ENCODE measurements at places on chromosomes 12 and 14. TPM values are rescaled to one million over a fixed set of nuclear protein-coding genes. Genes with fewer than 3 reads are reported as not detected.
A peak's percentile ranks its signal among the peaks of the same experiment; 100 is the strongest.

DNA sequence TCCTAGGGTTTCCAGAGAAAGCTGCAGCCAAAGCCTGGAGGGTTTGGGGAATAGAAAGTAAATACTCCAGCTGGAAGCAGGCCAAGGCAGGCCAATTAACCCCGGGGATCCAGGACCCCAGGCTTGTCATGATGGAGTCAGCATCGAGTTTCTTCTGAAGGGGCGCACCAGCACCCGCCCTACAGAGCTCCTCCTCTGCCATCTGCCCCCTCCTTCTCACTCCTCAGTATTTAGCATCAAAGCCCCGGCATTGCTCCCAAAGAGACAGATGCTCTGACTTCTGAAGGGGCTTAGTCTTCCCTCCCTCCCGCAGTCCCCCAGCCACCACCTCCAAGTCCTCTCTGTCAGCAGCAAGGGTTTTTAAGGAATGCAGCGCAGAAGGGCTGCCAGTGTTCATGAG, 285.1 kb upstream of the NOS1 start:
- DNase-seq, result no peak

DNA sequence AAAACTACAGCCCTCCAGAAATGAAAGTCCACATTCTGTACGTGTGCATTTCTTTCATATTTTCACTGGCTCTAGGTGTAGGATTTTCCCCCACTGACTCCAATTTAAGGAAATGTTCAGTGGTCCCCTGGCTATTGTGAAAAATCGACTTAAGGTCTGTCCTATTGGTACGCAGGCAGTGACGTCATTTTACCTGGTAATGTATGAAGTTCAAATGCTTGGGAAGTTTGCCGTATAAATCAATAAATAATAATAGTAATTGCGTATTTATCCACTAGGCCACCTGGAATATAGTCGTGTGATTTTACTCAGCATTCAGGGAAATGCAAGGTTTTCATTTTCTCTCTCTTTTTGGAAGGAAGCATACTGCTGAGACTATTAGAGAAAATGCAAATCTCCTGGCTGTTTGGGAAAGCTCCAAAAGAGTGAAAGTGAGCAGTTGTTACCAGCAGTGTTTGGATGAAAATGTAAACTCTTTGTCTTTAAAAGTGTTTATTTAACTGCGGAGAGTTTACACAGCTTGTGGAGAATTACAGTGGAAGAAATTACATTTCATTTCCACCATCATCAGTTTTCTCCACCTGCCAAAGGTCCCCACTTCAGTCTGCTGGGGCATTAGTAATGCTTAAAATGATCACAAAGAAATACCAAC, 107.0 kb downstream of the EXOC5 start:
- DNase-seq, result no peak

DNA sequence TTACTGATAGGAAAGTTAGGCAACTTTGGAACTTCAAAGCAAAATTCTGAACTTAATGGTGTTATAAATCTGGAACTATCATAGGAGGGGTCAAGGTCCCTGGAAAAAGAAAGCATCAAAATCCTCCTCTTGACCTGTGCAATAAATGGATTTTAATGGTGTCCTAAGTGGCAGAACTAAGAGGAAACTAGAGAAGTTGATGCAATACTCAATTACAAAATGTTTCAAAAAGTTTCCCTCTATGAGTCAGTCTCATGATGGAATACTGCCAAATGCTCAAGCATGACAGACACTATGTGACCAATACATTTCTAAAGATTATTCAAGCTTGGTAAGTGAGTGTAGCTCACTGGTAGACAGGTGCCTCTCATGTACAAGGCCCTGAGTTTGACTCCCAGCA, 47.7 kb upstream of the ERGIC2 start:
- no peak for DNase-seq

GRCh38 chr12:75715323-75715644, 203.9 kb upstream of the KRR1 start:
- DNase-seq, result no peak

DNA sequence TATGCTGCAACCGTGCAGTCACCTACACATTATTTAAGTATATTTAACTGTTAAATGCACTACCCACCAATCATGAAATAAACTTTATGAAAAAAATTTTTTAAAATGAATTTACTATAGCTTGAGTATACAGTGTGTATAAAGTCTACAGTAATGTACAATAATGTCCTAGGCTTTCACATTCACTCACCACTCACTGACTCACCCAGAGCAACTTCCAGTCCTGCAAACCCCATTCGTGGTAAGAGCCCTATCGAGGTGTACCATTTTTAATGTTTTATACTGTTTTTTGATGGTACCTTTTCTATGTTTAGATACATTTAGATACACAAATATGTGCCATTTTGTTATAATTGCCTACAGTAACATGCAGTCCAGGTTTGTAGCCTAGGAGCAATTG, 48.1 kb downstream of the KLRG1 start:
- no peak for DNase-seq

GRCh38 chr12:105522166-105522825, 191.8 kb downstream of the C12orf75 start:
- DNase-seq, result peak; percentile 67

- DNase-seq, result no peak
These were observed 21.0 kb upstream of the ABCC9 start for GRCh38 chr12:21962236-21962635.

GRCh38 chr14:32709027-32709426, 229.7 kb upstream of the NPAS3 start:
- DNase-seq, result peak; percentile 90

DNA sequence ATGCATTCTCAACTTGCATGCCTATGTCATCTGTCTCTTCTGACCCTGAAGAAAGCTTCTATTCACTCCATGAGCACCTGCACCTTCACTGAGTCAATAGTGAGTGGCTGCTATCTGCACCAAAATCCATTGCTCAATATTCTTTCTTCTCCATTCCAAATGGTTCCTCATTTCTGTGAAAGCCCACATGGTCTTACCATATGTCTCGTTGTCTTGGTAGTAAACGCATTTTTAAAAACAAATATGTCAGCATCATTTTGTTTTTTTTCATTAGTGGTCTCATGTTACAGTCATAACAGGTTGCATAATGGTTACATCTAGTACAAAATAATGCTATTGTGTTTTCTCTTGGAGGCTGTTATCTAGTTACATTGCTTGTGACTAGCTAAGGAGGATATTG, 106.9 kb upstream of the CPM start:
- DNase-seq, result no peak

DNA sequence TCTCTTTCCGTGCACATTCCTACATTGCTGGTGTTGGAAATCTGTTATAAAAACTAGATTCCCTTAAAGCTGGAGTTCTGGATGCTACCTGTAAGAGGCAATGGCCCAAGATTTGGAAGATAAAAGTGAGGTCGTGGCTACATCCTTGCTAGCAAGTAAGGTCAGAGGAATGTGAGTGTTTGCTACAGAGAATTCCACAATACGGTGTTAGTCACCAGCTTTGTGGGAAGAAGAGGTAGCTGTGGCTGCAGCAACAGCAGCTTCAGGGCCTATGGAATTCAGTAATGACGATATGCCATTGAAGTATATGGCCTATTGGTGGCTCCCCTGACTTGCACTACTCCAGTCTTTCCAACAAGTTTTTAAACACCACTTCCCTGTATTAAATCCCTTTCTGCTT, 227.7 kb upstream of the TMEM260 start:
- DNase-seq, result no peak

- peak; percentile 84 for DNase-seq
These were observed 86.6 kb downstream of the KITLG start for GRCh38 chr12:88493636-88494035.

GRCh38 chr14:61116369-61116768, 135.3 kb downstream of the SLC38A6 start:
- no peak for DNase-seq

GRCh38 chr14:100532906-100533655, 54.1 kb downstream of the BEGAIN start:
- DNase-seq, result peak; percentile 61

- DNase-seq, result peak; percentile 58
These were observed 629 bp downstream of the FBRSL1 start for GRCh38 chr12:132490422-132491137.

- DNase-seq, result peak; percentile 46
These were observed 1089.1 kb downstream of the SLC6A15 start for GRCh38 chr12:83823386-83824045.

DNA sequence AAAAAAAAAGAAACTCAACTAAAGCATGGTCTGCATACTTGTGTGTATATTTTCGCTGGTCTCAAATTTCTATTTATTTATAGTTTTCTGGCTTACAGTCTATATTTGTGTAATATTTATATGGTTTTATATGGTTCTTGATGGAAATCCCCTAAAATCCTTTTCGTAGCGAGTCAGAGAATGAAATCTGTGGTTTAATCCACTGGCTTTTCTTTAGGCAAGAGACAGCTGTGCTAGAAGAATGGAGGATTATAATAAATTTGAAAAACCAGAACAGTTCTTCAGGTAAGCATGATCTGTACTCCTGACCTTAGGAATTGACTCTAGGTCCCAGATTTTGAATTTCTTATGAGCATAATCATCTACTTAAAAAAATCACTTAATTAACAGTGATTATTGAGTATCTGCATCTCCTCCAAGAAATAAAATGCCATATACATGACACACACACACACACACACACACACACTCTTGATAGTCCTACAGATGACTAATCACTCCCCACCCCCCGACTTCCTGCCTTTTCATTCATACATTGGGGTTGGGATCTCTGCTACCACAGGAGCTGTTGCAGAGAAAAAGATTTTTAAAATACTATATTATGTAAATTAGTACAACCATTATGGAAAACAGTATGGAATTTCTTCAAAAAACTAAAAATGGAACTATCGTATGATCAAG, 113.4 kb downstream of the CRADD start:
- DNase-seq, result peak; percentile 90

DNA sequence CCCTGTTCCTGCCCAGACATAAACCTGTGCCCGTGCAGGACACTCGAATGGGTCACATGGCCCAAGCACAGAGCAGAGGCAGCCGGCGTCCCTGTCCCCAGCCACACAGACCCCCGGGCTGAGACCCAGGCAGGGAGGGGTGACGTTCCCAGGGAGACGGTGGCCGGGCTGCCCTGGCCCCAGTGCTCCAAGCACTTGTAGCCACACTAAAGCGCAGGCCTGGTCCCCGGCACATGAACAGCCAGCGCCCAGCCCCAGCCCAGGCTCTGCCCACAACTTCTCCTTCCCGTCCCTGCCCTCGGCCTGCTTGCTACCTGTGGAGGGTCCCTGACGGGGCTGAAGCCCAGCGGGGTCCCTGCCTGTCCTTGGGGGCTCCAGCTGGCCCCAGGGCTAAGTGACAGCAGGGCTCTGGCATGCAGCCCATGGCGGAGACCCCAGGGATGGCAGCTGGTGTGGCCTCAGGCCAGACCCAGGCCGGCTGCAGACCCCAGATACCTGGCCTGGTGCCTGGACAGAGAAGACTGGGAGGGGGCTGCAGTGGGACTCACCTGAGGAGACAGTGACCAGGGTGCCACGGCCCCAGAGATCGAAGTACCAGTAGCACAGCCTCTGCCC, 338.4 kb downstream of the TMEM121 start:
- DNase-seq, result no peak

- DNase-seq, result no peak
These were observed 11.6 kb upstream of the GXYLT1 start for GRCh38 chr12:42156232-42156631.

DNA sequence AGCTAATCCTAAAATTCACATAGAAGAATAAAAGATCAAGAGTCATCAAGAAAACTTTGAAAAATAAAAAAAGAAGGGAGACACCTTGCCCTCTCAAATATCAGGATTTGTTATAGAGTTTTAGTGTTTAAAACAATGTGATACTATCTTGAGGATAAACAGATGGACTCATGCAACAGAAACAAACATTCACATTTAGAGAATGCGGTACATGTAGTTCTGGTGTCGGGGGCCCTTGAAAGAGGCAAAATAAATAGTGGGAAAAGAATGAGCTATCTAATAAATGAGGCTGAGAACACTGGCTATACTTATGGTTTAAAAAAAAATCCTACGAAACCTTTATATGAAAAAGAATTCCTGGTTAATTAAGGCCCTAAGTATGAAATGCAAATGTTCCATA, 127.7 kb downstream of the LLPH start:
- DNase-seq, result no peak

GRCh38 chr12:94079566-94080340, 68.6 kb upstream of the PLXNC1 start:
- DNase-seq, result no peak

DNA sequence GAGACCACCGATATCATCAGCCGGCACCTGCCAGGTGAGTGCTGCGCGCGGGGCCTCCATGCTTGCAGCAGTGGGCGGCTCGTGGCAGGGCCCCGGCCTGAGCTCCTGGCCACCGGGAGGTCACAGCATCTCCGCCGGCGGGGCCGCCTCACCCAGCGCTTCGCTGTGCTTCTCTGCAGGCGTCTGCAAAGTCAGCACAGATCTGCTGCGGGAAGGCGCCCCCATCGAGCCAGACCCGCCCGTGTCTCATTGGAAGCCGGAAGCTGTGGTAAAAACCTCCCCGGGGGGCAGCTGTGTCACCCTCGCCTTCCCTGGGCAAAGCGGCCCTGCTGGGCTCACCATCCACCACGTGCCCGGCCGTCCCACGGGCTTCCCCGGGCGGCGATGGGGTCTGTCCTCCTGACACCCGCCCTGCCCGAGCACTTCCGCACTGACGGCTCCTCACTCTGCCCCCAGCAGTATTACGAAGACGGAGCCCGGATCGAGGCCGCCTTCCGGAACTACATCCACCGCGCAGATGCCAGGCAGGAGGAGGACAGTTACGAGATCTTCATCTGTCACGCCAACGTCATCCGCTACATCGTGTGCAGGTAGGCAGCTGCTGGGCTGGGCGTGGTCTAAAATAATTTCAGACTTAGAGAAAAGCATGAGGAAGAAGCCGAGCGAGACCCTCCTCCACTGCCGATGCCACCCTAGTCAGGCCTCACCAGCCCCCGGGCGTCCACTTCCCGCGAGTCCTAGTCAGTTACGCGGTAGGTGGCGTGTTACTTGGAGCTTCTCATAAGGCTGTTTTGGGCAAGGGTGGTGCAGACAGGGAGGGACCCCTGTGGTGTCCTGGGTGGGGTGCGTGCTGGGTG, 7.1 kb downstream of the PGAM5 start:
- no peak for DNase-seq

The NRXN3 gene
- total RNA-seq, result 0.69 TPM

The GMFB gene
- 26.7 TPM for total RNA-seq

The RECQL gene
- total RNA-seq, result 17.0 TPM

The SLIRP gene
- total RNA-seq, result 386 TPM

The LRRC10 gene
- 33.5 TPM for total RNA-seq

The FBXW8 gene
- 22.1 TPM for total RNA-seq

The PARP11 gene
- 3.0 TPM for total RNA-seq

The TSHR gene
- total RNA-seq, result 0.32 TPM

The GNB3 gene
- 5.2 TPM for total RNA-seq

The EGLN3 gene
- total RNA-seq, result 26.6 TPM

The EID3 gene
- total RNA-seq, result 3.3 TPM

The PTPRR gene
- total RNA-seq, result not detected

The PLEKHH1 gene
- total RNA-seq, result 29.9 TPM

The HOXC11 gene
- total RNA-seq, result not detected
